ENCODE measurements at places on chromosomes 11 and 22.

DNA sequence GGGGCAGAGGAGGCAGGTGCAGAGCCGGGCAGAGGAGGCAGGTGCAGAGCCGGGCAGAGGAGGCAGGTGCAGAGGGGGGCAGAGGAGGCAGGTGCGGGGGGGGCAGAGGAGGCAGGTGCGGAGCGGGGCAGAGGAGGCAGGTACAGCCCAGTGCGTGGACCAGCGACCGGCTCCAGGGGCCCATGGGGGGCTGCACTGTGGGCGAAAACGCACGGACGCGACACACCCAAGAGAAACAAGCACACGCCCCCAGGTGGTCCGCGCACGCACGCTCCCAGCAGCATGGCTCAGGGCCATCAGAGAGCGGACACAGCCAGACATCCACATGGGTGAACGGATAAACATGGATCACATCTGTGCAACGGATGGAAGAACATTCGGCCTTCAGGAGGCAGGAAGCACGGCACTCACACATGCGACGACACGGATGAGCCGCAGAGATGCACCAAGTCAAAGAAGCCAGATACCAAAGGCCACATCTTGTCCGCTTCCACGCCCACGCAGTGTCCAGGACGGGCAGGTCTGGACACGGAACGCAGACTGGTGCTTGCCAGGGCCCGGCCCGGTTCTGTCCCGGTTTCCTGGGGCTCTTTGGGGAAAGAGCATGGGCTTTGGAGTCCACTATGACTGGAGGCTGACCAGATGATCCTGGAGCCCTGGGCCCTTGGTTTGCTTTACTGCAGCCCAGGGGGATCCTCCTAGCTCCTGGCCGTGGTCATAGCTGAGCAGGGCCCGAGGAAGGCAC is 21.8 kb downstream of the OSBPL5 start:
- no peak overlapping the region for H3K27ac ChIP-seq
- H3K4me3 ChIP-seq: no peak overlapping the region
- H3K27me3 ChIP-seq: no peaks in the 10 kb centered on the region
- H3K4me1 ChIP-seq: peaks cover 56% of the 10 kb centered on the region

GRCh38 chr22:30650508-30651116 is 15.0 kb downstream of the SLC35E4 start:
- H3K27me3 ChIP-seq: no peaks in the 10 kb centered on the region
- no peak for DNase-seq
- no peak overlapping the region for H3K4me3 ChIP-seq
- no peak overlapping the region for H3K27ac ChIP-seq

DNA sequence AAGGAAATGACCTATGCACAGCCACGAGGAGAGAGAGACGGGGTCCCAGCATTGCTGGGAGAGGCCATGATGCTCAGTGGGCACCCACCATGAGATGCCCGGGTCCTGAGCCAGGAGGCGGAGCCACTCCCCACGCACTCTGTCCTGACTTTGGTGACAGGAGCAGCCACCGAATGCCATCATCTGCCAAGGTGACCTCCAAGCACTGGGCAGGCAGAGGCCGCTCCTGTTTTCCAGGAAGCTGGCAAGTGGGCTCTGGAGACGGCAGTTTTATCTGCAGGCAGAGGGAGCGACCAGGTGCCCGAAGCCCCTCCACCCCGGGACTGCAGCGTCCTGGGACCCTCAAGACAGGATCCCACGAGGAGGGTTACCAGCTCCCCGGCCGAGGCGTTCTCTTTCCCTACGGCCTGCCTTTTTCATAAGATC is 453.9 kb downstream of the BRD1 start:
- no peak overlapping the region for H3K27ac ChIP-seq
- H3K36me3 ChIP-seq: no peaks in the 10 kb centered on the region
- DNase-seq: no peak
- no peaks in the 10 kb centered on the region for H3K4me1 ChIP-seq
- no peaks in the 10 kb centered on the region for H3K27me3 ChIP-seq

- H3K27me3 ChIP-seq: no peaks in the 10 kb centered on the region
- DNase-seq: no peak
- H3K4me1 ChIP-seq: no peaks in the 10 kb centered on the region
- no peaks in the 10 kb centered on the region for H3K36me3 ChIP-seq
- no peak overlapping the region for H3K4me3 ChIP-seq
These were observed 1273.9 kb upstream of the CNTN5 start for GRCh38 chr11:97746818-97747217.

DNA sequence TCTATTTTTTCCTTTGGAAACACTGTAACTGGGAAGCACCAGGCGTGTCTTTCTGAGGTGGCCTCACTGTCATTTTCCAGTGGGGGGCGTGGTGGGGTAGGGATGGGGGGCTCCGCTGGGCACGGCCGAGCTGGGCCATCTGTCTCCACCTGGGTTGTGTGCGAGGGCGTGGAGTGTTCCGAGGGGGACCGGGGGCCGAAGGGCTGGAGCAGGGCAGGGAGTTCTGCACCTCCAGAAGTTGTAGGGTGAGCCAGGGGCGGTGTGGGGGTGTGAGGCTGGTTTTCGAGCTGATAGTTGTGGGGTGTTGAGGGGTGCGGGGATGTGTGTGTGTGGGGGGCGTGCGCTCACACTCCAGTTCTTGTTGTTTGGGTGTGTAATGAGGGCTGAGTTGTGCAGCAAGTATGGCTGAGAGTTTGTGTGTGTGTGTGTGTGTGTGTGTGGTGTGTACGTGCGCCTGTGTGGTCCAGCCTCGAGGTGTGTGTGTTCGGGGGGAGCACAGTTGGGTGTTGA is 10.8 kb downstream of the YPEL4 start:
- no peaks in the 10 kb centered on the region for H3K27me3 ChIP-seq
- peak overlapping the region; percentile 96 for H3K4me3 ChIP-seq
- H3K4me1 ChIP-seq: peaks cover 29% of the 10 kb centered on the region
- DNase-seq: no peak

GRCh38 chr11:27464909-27465308 is 7.7 kb downstream of the LGR4 start:
- H3K27ac ChIP-seq: peak overlapping the region; percentile 42
- H3K36me3 ChIP-seq: no peaks in the 10 kb centered on the region

DNA sequence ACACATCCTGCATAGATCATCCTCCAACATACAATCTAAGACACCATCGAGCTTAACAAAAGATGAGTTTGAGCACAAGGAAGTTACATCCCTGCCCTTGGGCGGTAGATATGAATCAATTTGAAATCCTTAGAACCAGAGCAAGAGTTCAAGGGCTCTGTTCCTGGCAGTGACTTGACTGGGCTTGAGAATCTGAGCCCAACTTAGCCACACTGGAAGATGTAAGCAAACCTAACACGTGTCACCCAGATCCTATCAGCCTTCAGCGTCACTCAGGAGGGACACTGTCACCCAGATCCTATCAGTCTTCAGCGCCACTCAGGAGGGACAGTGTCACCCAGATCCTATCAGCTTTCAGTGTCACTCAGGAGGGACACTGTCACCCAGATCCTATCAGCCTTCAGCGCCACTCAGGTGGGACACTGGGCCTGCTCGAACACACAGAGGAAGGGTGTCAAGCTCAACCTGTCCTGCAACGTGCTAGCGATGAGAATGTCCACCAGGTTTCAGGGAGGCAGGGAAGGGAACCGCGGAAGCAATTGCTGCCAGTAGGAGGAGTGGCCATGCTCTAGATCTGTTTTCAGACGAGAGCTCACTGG is 32.8 kb upstream of the CTSD start:
- no peaks in the 10 kb centered on the region for H3K27me3 ChIP-seq
- H3K4me3 ChIP-seq: no peak overlapping the region
- H3K36me3 ChIP-seq: no peaks in the 10 kb centered on the region

DNA sequence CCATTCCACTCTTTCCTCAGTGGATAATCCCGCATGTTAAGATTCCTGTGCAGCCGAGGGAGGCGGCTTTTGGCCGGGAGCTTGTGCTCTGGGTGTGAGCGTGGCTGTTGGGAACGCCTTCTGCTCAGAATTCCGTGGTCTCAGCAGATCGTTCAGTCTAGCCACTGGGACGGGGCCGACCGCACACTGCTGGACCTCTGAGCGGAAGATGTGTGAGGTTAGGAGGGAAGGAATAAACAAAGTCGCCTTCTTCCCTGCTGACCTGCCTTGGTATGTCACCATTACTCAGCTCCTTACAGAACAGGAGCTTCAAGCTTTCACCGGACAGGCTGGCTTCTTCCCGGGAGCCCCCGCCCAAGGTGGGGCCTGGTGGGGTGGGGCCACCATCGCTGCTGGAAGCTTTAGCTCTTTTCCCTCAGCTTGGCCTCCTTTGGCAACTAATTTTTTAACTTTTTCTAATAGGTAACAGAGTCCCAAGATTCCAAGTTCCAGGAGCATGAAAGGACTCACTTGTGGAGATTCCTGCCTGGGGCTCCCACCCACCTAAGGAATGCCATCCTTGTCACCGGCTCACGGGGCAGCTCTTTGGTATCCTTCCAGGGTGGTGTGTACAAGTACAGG is 22.5 kb upstream of the SEPTIN5 start:
- H3K36me3 ChIP-seq: no peaks in the 10 kb centered on the region
- H3K27me3 ChIP-seq: no peaks in the 10 kb centered on the region
- no peak overlapping the region for H3K27ac ChIP-seq
- H3K4me3 ChIP-seq: peak overlapping the region; percentile 57

DNA sequence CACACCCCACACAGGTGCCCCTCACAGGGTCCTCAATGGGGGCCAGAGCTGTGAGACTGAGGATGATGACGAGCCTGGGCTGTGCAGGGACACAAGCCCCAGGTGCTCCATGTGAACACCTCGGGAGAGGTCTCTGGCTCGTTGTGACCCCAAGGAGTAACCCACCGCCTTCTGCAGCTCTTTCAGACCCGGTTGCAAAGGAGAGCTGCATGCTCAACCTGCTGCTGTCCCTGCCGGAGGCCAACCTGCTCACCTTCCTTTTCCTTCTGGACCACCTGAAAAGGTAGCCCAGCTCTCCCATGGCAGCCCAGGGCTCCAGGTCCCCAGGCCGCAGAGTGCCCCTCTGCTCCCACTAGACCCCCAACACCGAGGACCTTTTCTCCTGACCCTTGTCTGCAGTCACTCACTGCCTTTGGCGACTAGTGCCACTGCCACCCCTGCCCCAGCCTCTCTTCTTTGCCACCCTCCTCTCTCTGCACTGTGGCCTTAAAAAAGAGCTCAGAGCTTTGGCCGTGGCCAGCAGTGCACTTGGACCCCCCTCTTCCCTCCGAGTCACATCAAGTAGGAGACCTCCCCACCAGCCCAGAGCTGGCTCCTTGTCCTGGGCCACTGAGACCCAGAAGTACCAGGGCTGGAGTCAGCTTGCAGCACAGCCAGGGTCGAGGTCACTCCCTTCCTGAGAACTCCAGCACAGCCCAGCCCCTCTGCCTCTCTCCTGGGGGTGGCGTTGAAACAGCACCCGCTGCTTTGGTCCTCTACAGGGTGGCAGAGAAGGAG is 133.7 kb downstream of the BCR start:
- no peak overlapping the region for H3K4me3 ChIP-seq
- H3K36me3 ChIP-seq: peaks cover 24% of the 10 kb centered on the region
- H3K4me1 ChIP-seq: no peaks in the 10 kb centered on the region
- DNase-seq: no peak
- H3K27me3 ChIP-seq: no peaks in the 10 kb centered on the region

GRCh38 chr11:65112546-65113360 is 1.1 kb downstream of the TM7SF2 start:
- H3K36me3 ChIP-seq: peaks cover 21% of the 10 kb centered on the region
- no peaks in the 10 kb centered on the region for H3K27me3 ChIP-seq
- peak overlapping the region; percentile 54 for H3K27ac ChIP-seq

- no peak overlapping the region for H3K27ac ChIP-seq
- no peaks in the 10 kb centered on the region for H3K4me1 ChIP-seq
- H3K4me3 ChIP-seq: no peak overlapping the region
- H3K27me3 ChIP-seq: no peaks in the 10 kb centered on the region
These were observed 9.8 kb upstream of the DDX10 start for GRCh38 chr11:108654994-108655631.

- H3K4me3 ChIP-seq: no peak overlapping the region
- H3K27ac ChIP-seq: no peak overlapping the region
- no peak for DNase-seq
- H3K27me3 ChIP-seq: no peaks in the 10 kb centered on the region
- no peaks in the 10 kb centered on the region for H3K36me3 ChIP-seq
These were observed 84.7 kb downstream of the TTC28 start for GRCh38 chr22:28594797-28595462.

- H3K27ac ChIP-seq: no peak overlapping the region
- H3K27me3 ChIP-seq: no peaks in the 10 kb centered on the region
- DNase-seq: no peak
- no peaks in the 10 kb centered on the region for H3K36me3 ChIP-seq
- no peaks in the 10 kb centered on the region for H3K4me1 ChIP-seq
These were observed 18.6 kb downstream of the USH1C start for GRCh38 chr11:17525570-17525969.

DNA sequence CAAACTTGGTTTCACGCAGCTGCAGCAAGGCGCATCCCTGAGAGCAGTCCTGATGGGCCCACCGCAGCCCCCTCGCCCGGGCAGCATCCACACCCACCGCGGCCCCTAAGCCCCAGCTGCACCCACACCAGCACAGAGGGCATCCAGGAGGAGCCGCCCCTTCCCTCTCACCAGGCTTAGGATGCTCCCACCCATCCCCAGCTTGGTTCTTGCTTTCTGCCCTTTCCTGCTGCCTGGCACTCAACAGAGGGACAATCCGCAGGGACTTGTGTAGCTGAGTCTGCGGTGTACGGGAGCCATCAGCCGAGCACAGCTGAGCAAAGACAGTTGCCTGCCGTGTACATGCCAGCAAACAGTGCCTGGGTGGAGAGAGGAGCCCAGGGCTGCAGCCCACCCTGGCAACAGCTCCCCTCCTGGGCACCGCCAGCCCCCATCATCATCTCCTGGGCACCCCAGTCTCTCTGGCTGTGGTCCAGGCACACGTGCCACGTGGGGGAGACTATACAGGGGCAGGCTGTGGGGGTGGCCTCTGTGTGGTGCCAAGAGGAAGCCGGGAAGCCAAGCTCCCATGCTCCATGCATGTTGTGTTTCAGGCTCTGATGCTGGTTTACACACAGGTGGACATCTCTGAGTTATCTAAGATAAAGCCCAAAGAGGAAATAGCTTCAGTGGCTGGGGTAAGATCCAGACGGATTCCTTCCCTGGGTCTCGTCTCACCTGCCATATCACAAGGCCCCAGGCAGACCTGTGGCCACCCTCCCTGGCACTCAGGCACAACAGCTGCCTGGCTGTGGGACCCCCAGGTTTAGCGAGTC is 36.0 kb upstream of the GNB1L start:
- DNase-seq: no peak
- no peak overlapping the region for H3K4me3 ChIP-seq
- H3K27ac ChIP-seq: no peak overlapping the region
- H3K36me3 ChIP-seq: peaks cover 14% of the 10 kb centered on the region

DNA sequence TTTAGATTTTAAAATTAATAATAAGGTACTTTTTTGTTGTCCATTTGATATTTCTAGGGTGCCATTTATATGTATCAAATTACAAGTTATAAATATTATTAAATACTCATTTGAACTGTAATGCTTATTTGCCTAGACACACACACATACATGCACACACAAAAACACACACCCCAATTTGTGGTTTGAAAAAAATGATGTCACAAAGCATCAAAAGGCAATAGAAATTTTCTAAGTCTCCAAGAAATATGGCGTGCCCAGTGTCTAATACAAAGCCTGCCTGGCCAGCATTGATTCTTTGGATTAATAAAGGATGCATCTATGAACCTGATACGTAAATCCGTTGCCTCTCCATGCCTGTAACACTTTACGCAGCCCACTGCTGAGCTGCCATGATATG is 252.8 kb upstream of the BLID start:
- no peaks in the 10 kb centered on the region for H3K27me3 ChIP-seq
- no peak for DNase-seq
- H3K36me3 ChIP-seq: no peaks in the 10 kb centered on the region
- peaks cover 23% of the 10 kb centered on the region for H3K4me1 ChIP-seq
